Hematopoietic multipotent progenitor cell treated with erythropoietin and hydrocortisone succinate and interleukin-3 and kit ligand, for 8 days (in vitro differentiated cells): ENCODE measurements at places on chromosomes 5 and 9.

- no peak for DNase-seq
These were observed 96.5 kb upstream of the SLCO6A1 start for GRCh38 chr5:102595332-102595731.

- no peak for DNase-seq
These were observed 801.3 kb downstream of the CDH12 start for GRCh38 chr5:22051881-22052280.

GRCh38 chr5:10600626-10601245 lies 36.9 kb downstream of the ANKRD33B start:
- peak; percentile 51 for DNase-seq

GRCh38 chr5:143685246-143685815 lies 126.6 kb upstream of the HMHB1 start:
- no peak for DNase-seq

DNA sequence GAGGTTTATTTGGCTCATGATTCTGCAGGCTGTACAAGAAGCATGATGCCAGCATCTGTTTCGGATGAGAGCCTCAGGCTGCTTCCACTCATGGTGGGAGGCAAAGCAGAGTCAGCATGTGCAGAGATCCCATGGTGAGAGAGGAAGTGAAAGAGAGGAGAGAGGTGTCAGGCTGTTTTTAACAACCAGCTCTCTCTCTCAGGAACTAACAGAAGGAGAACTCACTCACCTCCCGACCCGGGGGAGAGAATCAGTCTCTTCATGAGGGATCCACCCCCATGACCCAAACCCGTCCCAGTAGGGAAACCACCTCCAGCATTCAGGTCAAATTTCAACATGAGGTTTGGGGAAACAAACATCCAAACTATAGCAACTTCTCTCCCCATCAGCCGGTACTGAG lies 187.7 kb downstream of the ENC1 start:
- no peak for DNase-seq

GRCh38 chr9:90546200-90546599 lies 96.4 kb downstream of the DIRAS2 start:
- no peak for DNase-seq

DNA sequence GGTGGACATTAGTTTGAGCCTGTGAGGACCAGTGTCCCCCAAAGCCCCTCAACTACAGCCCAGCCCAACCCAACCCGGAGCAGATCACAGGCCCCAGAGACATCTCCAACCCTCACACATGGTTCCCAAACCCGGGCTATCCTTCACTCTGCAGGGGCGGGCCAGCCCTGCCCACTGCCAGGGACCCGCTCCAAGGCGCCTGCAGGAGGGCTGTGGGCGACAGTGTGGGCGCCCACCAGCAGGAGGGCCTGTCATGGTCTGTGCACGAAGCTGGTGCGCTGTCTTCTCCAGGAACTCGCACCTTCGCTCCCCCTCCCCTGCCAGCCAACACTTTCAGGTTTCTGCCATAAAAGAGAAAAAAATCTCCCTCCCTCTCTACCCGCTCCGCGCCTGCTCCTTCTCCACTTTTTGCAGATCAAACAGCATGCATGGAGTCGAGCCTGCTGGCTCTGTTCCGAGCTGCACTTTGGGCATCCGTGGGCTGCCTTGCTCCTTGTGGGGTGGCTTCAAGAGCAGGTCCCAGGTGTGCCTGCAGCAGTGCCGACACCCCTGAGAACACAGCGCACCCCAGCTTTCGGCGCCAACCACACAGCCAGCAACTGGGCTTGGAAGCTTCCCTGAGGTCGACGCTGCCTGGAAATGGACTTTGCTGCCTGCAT lies 133.7 kb upstream of the PPP1R26 start:
- no peak for DNase-seq

GRCh38 chr5:3217114-3217513 lies 378.5 kb upstream of the IRX1 start:
- no peak for DNase-seq

GRCh38 chr5:145295236-145295835 lies 539.8 kb downstream of the PRELID2 start:
- no peak for DNase-seq

DNA sequence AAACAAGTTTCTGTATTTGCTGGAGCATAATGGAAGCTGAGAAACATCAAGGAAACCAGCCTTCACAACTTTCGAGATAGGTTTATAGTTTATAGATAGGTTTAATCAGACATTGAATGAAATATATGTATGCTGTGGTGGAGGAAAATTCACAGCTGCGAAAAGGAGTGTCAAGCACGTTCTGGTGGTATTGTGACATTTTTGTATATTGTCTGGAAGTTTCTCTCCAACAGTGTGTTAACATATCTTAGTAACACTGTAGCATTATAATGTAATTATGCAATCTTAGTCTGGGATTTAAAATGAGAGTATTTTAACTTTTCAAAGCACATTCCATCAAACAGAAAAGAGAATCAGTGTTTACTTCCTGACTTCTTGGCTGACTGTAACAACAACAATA lies 50.0 kb downstream of the FCHO2 start:
- DNase-seq = no peak

- DNase-seq = peak; percentile 90
These were observed 198.3 kb downstream of the ERCC6L2 start for GRCh38 chr9:96073531-96074480.

DNA sequence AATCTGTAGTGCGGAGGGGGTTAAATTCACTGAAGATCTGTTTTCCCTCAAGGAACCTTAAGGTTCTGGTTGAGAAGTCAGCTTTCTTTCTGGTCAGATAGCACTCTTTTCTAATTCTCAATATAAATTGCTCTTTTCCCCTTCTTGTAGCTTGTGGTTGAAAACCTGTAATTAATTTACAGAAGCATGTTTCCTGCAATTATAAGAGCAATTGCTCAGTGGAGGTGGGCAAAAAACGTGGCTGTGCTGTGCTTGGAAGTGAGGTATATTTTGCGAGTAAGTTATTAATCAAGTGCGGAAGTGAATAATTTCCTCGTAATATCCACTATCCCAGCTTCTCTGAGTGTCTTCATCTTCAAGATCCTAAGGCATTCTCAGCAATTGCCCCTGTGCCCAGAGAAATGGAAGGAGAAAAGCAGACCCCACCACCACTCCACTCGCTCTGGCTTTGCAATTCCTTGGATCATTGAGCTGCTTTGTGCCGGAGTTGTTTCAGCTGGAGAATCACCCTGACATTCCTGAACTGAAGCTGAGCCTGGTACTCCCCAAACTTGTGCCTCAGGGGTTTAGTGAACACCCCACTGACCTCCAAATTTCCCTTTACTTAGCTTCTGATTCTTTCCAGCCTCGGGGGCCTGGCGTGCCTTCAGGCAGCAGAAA lies 140.6 kb downstream of the LRRC70 start:
- DNase-seq = no peak

- DNase-seq = no peak
These were observed 37.8 kb downstream of the BHMT start for GRCh38 chr5:79149433-79149832.

- DNase-seq = no peak
These were observed 526.1 kb downstream of the BNC2 start for GRCh38 chr9:16344343-16344742.

GRCh38 chr5:76874088-76874581 lies 24.3 kb downstream of the S100Z start:
- peak; percentile 52 for DNase-seq

DNA sequence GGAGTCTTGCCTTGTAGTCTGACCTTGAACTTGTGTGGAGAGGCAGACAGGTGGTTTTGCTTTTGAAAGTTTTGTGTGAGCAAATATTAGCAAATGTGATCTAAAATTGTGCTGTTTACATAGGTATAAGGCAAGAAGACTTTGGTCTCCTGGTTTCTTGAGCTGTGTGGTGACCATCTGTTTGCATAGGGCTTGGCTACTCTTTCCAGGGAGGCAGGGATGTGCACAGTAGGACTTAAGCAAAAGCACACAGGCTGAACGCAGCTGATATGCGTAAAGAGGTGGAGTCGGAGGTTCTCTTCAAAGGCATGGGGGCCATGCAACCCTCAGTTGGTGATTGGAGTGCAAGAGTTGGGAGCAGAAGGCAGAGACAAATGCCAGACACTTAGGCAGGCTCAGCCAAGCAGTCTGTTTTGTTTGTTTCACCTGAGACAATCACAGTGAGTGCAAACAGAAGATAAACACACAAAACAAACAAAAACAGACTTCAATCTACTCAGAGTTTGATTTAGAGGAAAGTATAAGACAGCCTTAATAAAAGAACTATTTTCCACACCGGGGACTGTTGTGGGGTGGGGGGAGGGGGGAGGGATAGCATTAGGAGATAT lies 744.2 kb downstream of the MTRR start:
- no peak for DNase-seq

DNA sequence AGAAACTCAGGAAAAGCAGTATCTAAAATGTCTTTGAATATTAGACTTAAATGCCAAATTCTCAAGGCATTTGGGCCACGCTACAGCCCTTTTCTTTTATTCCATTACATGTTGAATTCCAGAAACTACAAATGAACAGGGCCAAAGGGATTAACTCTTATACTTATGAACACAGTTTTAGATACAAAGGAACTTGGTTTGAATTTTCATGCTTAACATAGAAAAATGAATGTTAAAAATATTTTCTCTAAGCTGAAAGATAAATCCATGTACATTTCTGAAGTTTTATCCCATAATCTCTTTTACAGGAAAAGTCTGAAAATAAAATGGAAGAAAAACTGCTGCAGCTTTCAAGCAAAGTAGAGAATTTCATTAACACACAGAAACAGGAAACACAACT lies 56.8 kb downstream of the FAM81B start:
- DNase-seq = no peak
